CD4-positive, alpha-beta T cell treated with Interleukin-6 for 4 hours (primary cell): ENCODE measurements at places on chromosomes 3 and 15.

GRCh38 chr3:5213574-5213966 is 26.1 kb downstream of the EDEM1 start:
- no peak for DNase-seq

DNA sequence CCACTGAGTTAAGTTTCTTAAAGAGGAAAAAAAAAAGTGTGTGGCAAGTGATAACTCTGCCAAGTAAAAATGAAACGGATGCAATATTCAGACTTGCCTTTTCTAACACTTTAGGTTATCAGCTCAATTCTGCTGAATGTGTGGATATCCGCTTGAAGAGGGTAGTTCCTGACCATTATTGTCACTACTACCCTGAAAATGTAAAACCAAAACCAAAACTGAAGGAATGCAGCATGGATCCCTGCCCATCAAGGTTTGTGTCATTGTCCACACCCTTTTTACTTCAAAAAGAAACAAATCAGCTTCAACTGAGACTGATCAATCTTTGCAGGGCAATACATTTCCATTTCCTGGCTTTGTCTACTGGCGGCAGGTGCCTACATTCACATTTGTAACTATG is 236.1 kb downstream of the ADAMTSL3 start:
- no peak for DNase-seq

GRCh38 chr3:133514418-133514817 is 59.1 kb upstream of the CDV3 start:
- no peak for DNase-seq

- DNase-seq: no peak
Measured at GRCh38 chr3:167559924-167560323, 86.1 kb upstream of the SERPINI2 start.

GRCh38 chr3:177451301-177451750 is 254.0 kb upstream of the TBL1XR1 start:
- no peak for DNase-seq

GRCh38 chr15:67061811-67062368 is 3.5 kb upstream of the SMAD3 start:
- DNase-seq: no peak

DNA sequence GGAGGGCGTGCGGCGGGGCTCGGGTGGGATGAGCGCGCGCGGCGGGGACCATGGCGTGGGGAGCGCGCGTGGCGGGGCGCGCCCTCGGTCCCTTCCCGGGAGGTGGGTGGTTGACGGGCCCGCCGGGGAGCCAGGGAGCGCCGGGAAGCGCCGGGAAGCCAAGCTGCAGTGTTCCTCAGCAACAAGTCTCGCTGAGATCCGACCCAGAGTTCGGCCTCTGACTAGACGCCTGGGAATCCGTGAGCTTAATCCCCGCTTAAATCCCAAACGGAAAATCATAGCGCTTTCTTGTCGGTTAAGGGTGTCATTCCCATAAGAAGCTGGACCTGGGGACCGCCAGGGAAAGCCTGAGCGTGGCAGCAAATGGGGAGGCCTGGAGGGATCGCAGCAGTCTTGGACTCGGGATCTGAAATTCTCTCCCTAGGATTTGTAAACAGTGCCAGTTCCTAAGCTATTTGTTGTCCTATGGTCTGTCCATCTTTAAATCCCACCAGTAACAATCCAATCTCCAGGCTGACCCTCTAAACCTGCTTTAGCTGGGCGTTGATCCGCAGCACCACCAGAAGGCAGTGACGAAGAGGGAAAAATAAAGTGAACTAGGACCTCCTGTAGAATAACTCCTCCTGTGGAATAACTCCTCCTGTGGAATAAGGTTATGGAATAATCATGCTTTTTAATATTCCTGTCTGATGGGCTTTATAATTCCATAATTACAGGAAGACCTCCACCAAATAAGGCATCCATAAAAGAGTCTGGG is 570 bp upstream of the NEDD4 start:
- no peak for DNase-seq

GRCh38 chr15:63111481-63111880 is 10.2 kb upstream of the LACTB start:
- DNase-seq: no peak

DNA sequence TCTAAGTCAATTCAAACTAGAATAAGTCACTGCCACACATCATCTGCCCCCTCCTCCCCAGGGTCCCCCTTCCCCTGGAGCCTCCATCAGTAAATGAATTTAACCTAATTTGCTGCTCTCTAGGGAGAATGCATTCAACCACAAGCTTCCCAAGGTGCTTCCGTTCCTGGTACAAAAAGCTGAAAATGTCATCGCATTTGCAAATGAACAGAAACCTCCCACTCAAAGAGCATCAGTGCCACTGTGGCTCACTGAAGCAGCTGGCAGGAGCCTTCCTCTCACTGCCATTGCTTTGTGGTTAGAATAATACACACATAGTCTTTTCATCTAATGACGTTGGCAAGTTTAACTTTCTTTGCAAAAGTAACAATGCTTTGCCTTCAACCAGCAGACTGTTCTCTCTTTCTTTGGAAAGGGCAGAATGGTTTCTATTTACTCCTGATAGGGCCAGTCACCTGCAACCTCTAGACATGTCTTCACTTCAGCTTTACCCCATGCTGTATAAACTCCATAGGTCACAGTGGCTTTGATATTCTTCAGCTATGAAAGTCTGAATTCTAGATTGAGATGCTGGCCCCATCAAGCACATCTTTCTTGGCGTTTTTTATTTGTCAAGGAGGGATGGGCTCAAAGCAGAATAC is 238.1 kb downstream of the CPNE4 start:
- DNase-seq: no peak

GRCh38 chr15:75123395-75123794 is 78.3 kb upstream of the C15orf39 start:
- DNase-seq: no peak
